Lower lobe of right lung (tissue), 2 donors: ENCODE measurements at places on chromosomes 11 and 22. TPM values are rescaled to one million over a fixed set of nuclear protein-coding genes. Genes with fewer than 3 reads are reported as not detected.

DNA sequence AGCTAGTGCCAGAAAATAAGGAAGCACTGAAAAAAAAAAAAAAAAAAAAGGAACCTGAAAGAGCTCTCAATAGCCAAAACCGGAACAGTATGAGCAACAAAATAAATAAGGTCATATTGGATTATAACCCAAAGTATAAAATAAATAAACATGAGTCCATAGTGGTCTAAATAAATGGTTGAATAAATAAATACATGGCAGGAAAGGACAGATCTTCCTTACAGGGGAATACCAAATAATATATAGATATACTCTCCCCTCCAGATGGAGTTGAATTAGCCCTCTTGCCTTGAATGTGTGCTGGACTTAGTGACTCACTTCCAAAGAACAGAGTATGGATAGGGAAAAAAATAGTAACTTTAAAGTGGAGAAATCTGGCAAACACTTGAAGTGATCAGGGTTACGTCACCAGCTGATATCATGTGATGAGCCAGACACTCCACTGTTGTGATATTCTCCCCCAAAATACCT, 14.3 kb upstream of the ARRB1 start:
- DNase-seq: no peak

DNA sequence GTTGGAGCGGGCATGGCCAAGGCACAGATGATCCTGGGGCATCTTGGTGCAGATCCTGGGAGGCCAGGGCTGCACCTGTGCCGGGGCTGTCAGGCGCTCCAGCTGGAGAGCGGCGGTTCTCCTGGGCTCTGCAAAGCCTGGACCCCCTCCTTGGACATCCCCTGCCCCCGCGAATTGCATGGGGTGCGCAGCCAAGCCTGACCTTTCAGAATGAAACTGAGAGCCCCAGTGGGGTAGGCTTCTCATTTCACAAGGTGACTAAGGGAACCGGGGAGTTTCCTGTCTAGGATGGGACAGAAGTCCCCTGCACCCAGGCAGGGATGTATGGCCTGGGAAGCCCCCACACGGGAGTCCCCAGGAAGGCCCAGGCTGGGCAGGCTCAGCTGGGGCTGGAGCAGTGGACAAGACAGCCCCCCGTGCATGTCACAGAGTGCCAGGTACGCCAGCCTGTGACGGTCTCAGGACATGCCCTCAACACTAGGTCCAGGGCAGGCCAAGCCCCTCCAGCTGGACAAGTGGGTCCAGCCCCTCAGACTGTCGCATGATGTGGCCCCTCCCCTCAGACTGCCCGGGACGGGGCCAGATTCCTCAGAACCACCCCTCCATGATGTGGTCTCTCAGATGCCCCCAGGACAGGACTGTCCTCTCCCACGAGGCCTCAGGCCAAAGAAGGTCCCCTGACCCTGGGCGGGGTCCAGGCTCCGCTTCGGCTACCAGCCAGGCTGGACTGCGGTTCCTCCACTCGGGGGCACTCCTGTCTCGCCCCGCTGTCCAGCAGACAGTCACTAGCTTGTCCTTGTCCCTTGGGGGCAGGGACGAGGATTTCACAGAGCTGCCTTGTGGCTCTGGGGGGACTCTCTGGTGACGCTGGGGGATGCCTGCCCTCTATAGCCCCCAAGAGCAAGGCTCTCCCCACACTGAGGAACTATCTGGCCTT, 2.3 kb downstream of the LSP1 start:
- DNase-seq: no peak

- no peak for DNase-seq
Observed at GRCh38 chr11:6411594-6412031, 7.3 kb downstream of the APBB1 start.

DNA sequence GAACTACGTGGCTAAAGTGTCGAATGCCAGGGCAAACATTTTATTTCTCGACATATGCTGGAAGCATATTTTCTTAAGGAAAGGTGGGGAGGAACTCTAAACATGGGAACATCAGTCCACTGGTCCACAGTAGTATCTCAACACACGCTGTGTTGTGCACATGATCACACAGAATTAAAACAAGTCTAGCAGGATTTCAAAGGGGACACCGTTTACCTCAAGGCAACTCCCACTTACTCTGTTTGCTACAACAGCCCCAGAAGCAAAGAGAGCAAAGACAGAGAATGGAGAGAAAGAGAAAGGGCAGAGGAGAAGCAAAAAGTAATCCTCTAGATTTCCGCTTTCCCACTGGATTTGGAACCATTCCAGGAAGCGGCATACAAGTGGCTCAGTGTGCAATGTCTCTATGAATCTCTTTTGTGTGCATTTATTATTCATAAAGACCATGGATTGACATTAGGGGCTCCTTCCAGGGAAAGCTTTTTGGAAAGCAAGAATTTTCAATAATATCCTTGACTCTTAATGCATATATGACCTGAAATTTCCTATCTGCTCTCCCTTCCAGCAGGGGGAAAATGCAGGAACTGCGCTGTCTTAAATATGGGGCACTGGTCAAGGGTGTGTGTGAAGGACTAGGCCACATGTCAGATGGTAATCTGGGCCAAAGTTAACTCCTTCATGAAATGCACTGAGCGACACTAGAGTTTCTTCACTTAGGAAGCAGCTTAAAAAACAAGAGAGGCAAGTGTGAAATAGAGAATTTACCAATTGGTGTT, 34.8 kb upstream of the CCDC34 start:
- no peak for DNase-seq

Gene PTGDR2
- total RNA-seq: 0.86 TPM

Gene ZNF214
- 3.3 TPM for total RNA-seq
